Activated CD4-positive, alpha-beta T cell treated with anti-CD3 and anti-CD28 coated beads, Interleukin-2, amount 50 U/mL, for 24 hours (primary cell): ENCODE measurements at places on chromosomes 5 and 9.
A peak's percentile ranks its signal among the peaks of the same experiment; 100 is the strongest.

GRCh38 chr9:134325096-134325812 is 1.0 kb upstream of the RXRA start:
- DNase-seq = no peak

GRCh38 chr5:124522992-124523391 is 223.4 kb downstream of the ZNF608 start:
- DNase-seq = no peak

DNA sequence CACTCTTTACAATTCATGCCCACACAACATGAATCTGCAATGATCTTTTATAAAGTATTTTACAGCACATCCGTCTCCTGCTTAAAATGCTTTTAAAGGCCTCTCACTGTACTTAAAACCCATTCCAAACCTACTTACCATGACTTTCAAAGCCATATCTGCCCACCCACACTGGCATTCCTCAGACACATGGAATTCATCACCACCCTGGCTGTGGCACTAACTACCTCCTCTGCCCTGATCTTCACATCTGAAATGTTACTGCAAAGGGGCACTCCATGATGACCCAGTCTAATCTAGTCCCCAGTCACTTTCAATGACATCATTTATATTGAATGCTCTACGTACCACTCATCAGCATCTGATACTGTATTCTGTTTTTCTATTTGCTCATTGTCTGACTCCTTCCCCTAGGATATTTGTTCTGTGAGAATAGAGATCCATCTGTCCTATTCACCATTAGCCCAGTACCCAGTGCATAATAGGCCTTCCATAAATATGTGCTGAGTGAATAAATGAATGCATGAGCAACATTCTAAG is 193.2 kb upstream of the KIF2A start:
- DNase-seq = no peak

DNA sequence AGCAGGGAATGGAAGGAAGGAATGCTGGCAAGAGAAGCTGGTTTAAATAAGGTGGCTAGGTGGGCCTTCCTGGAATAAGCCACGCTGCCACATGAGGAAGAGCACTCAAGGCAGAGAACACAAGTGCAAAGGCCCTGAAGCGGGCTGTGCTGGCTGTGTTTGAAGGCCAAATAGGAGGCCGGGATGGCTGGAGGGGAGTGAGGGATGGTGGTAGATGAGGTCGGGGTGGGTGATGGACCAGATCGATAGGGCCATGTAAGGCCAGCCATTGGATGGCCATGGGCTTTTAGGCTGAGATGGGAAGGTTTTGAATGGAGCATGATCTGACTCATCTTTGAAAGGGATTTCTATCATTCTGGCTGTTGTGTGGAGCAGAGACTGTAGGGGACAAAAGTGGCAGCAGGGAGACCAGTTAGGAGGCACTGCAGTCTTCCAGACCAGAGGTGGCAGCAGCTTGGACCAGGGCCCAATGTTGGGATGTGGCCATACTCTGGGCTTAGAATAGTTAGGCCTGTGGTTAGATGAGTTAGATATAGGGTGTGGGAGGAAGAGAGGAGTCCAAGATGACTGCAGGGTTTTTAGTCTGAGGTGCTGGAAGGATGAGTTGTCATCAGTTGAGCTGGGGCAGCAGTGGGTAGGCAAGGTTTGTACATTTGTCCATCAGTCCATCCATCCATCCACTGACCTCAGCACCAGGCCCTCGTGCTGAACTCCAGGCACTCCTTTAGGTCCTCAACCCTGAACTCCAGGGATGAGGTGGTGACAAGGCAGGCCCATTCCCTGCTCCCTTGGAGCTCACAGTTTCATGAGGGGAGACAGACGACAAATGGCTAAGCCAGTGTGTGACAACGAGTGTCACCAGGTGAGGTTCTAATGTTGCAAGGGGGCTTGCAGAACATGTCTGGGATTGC is 30.3 kb downstream of the NDST1 start:
- no peak for DNase-seq

- DNase-seq = peak; percentile 45
Observed at GRCh38 chr5:172958331-172959046, 735 bp upstream of the RPL26L1 start.

- no peak for DNase-seq
Observed at GRCh38 chr5:179777909-179778308, 15.9 kb upstream of the LTC4S start.

GRCh38 chr9:88406051-88406450 is 17.8 kb downstream of the SPIN1 start:
- no peak for DNase-seq

DNA sequence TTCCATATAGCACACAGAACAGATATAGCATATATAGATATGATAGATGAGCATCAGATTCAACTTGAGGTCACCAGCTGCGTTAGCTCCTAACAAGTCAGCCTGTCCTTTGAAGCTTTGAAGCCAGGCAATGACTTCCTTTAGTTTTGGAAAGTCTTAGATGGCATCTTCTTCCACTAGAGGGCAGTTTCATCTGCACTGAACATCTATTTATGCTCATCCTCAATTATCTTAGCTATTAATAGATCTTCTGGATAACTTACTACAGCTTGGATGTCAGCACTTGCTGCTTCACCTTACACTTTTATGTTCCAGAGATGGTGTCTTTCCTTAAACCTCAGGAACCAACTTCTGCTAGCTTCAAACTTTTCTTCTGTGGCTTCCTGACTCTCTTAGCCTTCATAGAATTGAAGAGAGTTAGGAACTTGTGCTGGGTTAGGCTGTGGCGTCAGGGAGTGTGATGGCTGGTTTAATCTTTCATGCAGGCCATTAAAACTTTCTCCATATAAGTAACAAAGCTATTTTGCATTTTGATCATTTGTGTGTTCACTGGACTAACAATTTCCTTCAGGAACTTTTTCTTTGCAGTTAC is 1401.4 kb downstream of the EFNA5 start:
- no peak for DNase-seq

DNA sequence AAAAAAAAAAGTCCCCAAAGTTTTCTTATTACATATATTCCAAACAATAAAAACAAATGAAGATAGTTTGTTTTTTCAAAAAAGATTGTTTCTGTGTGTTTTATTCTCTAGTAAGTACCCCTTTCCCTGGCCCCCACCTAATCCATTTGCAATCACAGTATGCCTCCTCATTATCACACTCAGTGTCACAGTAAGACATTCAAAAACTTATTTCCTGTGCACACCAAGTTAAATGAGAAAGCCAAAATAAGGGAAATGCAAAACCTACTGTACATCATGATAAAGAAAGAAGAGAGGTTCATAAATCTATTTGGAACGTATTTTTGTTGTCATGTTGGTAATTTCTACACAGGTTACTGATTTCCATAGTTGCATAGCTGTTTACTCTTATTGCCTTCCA is 62.3 kb downstream of the ST8SIA4 start:
- no peak for DNase-seq

DNA sequence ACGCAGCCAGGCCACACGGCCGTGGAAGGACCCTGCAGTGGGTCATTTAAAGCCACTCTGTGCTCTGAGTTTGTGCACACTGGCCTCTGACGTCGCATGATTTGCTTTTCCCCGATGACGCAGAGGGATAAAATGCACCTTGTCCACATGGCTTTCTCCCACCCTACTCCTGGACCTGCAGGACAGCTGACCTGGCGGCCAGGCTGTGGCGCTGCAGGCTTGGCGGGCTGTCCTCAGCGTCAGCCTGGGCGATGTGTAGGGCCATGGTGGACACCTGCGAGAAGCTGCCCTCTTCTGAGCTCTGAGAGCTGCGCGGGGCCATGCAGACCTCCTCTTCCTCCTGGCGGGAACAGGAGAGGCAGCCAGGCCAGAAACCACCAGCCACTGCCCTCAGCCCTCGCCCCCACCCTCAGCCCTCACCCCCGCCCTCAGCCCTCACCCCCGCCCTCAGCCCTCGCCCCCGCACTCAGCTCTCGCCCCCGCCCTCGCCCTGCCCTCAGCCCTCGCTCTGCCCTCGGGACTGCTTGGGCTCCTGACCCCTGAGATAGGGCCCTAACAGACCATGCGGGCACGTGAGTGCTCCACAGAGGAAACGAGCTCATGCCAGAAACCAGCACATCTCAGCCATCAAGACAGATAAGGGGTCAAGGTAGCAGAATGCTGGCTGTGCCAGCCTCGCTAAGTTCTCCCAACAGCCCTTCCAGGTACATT is 20.0 kb upstream of the SCGB3A1 start:
- DNase-seq = no peak

DNA sequence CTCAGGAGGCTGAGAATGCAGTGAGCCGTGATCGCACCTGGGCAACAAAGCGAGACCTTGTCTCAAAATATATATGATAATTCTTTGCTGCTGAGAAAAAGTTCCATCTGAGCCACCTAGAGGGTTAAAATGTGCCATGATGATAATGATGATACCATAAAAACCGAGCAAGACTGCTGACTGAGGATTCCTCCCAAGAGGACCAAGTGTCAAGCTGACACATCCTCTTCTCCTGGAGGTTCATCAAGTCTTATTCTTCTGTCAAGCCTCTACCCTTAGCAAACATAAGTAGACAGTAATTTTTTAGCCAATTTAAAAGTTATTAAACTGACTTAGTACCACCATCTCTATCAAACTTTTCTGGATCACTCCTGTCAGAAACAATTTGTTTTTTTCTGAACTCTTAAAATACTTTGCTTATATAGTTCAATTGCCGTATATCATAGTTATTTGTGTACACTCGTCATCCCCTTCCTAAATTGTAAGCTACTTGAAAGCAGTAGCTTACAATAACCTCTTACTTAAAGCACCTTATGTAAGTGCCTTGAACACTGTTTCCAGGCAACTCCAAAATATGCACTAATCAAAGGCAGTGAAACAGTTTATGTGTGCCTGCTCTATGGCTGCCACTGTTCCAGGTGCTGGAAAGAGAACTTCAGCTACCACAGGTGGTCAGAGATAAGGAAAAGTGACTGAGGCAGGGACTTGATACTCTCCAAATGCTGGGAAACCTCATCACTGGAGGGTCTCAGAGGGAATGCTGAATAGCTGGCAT is 57.4 kb downstream of the SCAI start:
- DNase-seq = no peak

- no peak for DNase-seq
Observed at GRCh38 chr5:133938039-133938821, 30.2 kb downstream of the C5orf15 start.

DNA sequence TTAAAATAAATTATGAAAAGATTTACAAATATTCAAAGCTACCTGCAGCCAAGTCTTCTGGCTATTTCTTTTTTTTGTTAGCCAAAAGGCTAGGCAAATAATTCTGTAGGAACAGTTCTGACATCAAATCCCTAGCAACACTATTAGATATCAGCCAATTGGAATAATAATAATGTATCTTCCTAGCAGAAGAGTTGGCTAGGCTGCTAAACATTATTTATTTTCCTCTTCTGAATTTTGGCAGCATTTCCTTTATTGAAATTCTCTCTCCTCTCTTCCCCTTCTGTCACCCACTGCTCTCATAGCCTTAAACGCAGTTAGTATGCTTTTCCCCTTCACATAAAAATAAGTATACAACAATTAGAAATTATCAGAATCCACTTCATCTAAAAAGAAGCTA is 42.6 kb downstream of the ZDHHC21 start:
- DNase-seq = no peak
